Mesendoderm (in vitro differentiated cells): ENCODE measurements at places on chromosomes 11 and 22.
A peak's percentile ranks its signal among the peaks of the same experiment; 100 is the strongest.

DNA sequence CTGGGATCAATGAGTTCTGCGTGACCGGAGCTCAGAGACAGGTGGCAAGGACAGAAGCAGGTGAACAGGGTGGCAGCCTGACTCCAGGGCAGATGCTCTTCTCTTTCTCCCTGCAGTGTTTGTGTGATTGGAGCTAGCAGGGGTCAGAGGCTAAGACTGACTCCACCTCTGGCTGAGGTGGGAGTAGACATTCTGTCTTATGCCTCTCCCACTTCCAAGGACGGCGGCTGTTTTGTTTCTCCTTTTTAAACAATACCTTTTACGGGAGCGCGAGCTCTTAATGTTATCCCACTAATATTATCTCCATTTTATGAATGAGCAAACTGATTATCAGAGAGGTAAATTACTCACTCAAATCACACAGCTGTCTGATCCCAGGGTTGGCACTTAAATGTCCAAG is 323.7 kb downstream of the MIAT start:
- DNase-seq, result no peak

GRCh38 chr22:27107824-27108223 is 450.4 kb downstream of the MIAT start:
- DNase-seq, result peak; percentile 55

DNA sequence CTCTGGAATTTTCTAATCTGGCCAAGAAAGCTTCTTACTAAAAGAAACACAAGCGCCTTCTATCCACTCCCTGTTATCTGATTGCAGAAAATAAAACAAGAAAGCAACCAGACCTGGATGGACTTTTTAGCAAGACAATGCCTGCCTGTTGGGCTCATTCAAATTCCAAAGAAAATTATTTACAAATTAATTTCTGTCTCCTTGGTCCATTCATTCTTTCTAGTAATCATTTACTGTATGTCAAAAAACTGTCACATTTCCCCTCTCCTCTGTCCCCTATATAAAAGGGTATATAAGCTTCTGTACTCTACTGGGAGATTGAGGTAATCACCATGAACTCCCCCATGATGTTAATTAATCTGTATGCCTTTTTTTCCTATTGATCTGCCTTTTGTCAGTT is 279.9 kb downstream of the DLG2 start:
- DNase-seq, result no peak

- no peak for DNase-seq
These were observed 40.8 kb upstream of the FTH1 start for GRCh38 chr11:62008193-62008592.

GRCh38 chr11:92451063-92451462 is 226.4 kb downstream of the FAT3 start:
- no peak for DNase-seq

GRCh38 chr11:77842441-77843121 is 21.6 kb downstream of the AAMDC start:
- DNase-seq, result no peak

DNA sequence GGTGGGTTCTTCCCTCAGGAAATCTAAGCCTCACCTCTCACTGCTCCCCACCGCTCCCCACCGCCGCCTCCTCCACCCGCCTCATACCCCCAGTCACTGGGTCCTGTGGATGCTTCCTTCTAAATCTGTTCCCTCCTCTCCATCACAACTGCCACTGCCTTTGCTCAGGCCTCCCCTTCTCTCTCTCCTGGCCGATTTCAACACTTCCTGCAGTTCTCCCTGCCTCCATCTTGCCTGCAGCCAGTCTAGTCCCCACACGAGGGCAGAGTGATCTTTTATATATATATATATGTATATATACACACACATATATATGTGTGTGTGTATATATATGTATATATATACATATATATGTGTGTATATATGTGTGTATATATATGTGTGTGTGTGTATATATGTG is 27.8 kb downstream of the CREB3L1 start:
- DNase-seq, result no peak

DNA sequence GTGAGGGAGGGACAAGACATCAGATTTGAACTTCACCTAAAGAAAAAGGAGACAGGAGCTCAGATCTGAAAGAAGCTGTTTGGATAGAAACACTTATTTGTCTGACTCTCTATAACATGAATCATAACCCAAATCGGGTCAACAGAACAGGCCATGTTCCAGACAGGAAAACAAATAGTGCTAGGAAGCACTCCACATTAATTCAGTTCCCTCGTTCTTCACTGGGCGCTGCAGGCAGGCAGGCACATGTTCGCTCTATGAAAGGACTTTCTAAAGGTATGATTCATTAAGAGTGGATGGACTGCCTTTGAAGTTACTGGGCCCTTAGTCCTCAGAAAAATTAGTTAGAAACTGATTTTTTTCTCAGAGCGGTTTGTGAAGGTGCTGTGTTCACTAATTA is 137.5 kb upstream of the TRPC6 start:
- DNase-seq, result no peak

DNA sequence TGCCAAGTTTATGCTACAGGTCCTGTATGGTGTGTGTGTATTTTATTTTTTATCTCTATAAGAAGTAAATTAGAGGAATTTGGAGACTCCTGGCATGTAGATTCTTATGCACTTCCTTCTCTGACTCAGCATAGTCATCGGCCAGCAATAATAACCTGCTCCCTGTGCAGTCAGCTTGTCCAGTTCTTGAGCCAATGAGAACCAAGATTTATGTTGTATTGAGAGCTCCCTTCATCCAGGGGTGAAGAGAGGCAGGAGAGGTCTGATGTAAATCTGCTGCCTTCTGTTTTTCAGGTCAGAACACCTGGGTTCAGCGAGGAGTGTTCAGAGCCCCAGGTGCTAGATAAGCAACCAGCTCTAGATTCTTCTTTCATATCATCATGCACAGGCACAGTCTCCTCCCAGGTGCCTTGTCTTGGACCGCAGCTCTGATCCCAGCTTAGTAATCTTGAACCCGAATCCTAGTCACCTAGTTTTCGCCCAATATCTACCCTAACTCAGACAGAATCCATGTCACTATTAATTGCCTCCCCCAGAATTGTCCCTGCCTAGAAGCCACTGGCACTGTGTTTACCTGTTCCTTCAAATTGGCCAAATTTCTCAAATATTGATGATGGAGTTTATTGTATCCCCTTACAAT is 328.2 kb upstream of the NCAM1 start:
- no peak for DNase-seq

DNA sequence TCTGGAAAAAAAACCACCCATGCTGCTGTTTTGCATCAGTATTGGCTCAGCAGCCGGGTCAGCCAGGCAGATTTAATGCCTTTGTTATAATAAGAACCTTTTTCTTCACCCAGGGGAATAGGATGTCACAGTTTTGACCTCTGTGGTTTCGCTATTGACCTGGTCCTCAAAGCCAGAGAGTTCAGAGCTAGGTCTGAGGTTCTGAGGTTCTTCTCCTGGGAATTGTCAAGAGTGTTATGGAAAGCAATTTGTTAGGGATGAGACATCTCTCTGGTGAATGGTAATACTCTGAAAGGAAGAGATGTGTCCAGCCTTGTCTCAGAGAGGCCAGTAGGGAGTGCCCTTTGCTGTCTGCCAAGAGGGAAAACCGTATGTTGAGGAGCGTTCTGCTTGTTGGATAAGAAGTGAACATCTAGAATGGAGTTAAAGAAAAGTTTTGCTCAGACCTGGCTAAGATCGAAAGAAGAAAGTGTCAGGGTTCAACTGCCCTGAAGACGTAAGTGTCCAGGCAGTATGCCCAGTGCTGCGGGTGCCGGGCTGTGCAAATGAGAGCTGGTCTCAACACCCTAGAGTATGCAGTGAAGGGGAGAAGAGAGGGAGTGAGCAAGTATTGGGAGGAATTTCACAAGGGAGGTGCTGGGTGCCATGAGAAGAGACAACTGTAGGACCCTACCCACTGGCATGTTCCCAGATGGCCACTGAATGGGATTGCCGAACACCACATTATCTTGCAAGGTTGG is 150.9 kb upstream of the TTC12 start:
- DNase-seq, result no peak

GRCh38 chr11:92948116-92948515 is 21.3 kb upstream of the MTNR1B start:
- no peak for DNase-seq

- DNase-seq, result no peak
These were observed 23.1 kb upstream of the CAPRIN1 start for GRCh38 chr11:34028425-34028824.

DNA sequence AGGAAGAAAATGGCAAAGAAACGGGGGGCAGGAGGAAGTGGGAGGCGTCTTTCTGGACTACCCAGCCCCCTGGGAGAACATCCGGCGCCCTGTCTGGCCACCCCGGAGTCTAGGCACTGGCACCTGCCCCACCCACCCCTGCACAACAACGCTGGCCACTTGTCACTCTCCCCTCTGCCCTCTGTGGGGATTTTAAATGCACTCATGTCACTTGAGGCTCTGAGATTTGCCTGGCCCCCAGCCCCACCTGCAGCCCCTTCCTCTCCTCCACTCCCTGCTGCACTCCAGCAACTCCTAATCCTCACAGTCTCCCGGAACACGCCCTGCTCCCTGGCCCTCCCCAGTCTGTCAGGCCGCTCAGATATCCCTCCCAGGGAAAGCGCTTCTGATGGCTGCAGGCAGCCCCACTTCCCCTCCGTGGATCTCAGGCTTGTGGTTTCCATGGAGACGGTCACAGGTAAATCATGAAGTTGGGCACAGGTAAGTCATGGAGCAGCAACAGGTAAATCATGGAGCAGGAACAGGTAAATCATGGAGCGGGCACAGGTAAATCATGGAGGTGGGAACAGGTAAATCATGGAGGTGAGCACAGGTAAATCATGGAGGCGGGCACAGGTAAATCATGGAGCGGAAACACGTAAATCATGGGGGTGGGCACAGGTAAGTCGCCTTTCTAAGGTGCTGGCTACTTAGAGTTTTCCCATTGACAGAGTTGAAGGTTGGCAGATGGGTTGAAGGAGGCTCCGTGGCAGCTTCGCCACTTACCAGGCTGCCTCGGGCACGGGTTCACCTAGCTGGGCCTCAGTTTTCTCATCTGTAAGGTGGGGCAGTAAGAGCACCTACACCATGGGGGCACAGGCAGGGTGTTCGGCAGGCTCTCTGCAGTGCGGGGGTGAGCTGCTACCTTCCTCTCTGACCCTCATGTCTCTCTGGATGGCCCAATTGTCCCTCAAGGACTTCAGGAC is 79.0 kb upstream of the SHISAL1 start:
- peak; percentile 39 for DNase-seq

- DNase-seq, result peak; percentile 87
These were observed 75.8 kb downstream of the GGTLC2 start for GRCh38 chr22:22720201-22720723.

DNA sequence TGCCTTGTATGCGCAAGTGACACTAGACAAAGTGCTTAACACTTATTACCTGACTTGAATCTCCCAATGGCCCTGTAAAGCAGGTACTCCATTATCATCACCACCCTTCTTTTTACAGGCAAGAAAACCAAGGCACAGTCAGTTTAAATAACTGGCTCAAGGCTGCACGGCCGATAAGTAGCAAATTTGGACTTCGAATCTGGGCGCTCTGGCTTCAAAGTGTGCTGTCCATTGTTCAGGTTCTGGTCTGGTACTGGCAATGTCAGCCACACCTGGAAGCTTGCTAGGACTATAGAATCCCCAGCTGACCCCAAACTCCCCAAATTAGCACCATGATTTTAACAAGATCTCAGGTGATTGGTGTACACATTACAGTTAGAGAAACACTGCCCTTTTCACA is 19.3 kb upstream of the EHF start:
- no peak for DNase-seq

- DNase-seq, result no peak
These were observed 1282.1 kb downstream of the TBC1D22A start for GRCh38 chr22:48044487-48045060.

DNA sequence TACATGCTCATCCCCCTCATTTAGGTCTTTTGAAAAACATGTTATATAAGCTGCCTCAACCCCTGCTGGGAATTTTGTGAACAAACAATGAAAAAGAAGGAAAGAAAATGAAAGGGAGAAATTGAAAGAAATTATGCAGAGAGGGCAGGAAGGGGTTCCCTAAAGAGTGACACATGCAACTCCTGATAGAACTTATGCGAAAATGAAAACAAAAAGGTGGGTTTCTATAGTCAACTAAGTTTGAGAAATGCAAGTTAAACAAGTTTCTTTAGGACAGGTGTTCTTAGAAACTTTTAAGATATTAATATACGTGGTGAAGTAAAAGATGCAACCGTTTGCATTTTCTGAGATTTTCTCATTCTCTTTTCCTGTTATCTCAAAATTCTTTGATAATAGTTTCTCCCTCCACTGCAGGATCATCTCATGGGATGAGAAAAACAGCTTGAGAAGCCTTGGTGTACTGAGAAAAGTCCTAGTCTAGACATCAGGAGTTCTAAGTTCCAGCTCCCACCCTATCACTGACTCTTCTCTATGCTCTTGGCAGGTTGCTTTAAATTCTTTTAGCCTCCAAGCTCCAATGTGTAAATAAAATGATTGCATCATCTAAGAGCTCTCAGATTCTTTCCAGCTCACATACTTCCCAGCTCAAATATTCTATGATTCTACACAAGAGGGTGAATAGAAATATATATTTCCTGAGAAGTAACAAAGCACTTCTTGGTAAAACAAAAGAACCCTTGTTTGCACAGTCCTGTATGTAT is 109.2 kb downstream of the FAM76B start:
- no peak for DNase-seq

GRCh38 chr11:95711945-95712221 is 77.7 kb downstream of the FAM76B start:
- no peak for DNase-seq

DNA sequence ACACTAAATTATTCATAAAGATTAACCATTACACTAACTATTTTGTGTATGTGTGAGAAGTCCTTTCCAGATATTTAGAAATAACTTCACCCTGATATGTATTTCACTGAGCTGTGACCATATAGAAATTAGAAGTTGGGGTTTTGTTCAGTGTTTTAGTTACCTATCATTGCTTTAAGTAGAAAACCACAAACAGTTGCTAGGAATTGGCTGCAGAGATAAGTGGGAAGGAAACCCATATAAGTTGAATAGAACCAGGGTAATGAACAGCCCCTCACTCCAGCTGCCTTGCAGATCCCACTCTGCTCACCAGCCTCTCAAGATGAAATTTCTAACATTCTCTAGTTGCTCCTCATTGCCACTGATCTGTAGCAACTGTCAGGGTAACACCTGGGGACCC is 10.3 kb downstream of the SRSF8 start:
- no peak for DNase-seq

- no peak for DNase-seq
These were observed 36.4 kb downstream of the SNX19 start for GRCh38 chr11:130879836-130880235.

GRCh38 chr11:23233075-23233474 is 372.8 kb upstream of the CCDC179 start:
- DNase-seq, result no peak

GRCh38 chr22:46672731-46673130 is 52.5 kb downstream of the GRAMD4 start:
- DNase-seq, result no peak

- no peak for DNase-seq
These were observed 39.9 kb upstream of the SMIM38 start for GRCh38 chr11:69115586-69116560.

DNA sequence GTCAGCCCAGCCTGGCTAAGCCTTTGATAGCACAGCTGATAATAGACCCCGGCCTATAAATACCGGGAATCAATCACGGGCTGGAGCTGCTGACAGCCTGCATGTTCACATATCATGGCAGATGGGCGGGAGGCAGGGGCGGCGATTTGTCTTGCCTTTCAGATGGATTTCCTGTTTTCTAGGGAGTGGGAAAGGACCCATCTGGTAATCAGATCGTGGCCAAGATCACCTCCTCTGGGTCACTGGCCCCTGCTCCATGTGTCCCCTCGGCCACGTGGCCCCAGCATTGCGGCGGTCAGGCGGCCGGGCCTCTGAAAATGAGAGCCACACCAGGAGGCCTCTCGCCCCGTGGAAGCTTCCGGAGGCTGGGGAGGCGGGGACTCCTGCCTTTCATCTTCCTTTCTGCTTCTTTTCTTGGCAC is 36.6 kb downstream of the SMIM38 start:
- no peak for DNase-seq
